SJCRH30 (cell line): ENCODE measurements at places on chromosomes 6 and 20.

GRCh38 chr6:73766040-73766439 is 70.0 kb downstream of the CD109 start:
- no peak for DNase-seq

GRCh38 chr20:61325718-61326117 is 73.7 kb downstream of the CDH4 start:
- DNase-seq: no peak

DNA sequence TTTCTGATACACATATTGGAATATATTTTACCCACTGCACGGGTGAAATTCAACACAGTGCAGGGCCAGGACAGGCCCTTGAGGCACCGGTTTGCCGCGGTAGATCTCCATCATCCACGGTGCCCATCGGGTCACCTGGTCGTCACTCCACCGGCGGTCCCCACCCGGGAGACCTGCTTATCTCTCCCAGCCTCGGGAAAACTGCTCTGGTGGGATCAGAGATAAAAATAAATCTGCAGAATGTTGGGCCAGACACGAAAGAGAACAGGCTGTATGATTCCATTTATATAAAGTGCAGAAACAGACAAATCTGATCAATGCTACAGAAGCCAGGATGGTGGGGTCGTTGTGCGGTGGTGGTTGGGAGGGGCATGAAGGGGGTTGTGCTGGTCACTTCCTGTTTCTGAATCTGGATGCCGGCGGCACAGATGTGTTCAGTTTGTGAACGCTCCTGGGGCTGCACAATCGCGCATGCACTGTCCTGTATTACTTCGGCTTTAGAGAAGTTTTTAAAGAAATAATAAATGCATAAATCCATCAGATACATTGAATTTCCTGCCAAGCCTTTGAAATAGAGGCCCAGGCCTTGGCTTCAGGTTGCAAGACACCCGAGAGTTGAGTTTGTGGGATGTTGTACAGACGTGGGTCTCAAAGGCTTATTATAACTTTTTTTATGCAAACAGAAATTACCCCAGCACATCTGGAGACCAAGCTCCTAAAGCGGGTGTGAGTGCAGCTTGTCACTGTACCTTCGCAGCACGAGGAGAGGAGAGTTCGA is 54.3 kb downstream of the ANKRD60 start:
- DNase-seq: no peak

GRCh38 chr6:100665041-100665380 is 200.3 kb upstream of the SIM1 start:
- no peak for DNase-seq

DNA sequence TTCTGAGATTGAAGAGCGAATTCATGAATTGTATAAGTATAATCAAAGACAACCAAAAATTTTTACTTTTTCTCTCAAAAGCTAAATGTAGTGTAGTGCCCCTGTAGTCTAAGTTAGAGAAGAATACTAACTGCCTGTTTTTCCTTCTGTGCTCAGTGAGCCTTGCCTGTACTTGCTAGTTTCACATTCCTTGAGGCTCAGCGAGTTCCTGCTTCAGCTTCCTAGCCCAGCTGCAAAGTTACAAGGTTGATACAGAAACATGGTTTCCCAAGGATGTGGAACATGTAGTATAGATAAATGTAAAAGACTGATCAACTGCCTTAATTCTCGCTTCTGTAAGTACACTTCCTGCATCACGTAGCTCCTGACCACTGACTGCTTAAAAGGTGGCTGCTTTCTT is 33.1 kb upstream of the SEC63 start:
- no peak for DNase-seq

GRCh38 chr6:20711518-20711917 is 177.3 kb downstream of the CDKAL1 start:
- no peak for DNase-seq

- DNase-seq: no peak
These were observed 311.3 kb downstream of the CDKAL1 start for GRCh38 chr6:20845592-20845991.

DNA sequence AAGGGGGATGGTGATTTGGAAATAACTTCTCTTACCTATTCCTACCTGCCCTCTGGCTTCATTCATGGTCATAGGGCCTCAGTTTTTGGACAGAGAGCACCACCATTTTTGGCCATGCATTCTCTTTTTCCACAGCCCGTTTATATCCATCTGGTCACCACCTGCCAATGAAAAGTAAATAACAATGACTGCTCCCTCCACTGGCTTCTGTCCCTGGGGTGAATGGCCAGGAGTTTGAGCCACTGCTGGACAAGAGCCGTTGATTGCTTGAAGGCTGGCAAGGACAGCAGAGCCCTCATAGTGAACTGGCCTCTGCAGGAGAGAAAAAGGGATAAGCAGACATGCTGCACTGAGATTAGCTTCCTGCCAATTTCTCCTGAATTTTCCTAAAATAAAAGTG is 261.8 kb downstream of the ADGB start:
- no peak for DNase-seq

DNA sequence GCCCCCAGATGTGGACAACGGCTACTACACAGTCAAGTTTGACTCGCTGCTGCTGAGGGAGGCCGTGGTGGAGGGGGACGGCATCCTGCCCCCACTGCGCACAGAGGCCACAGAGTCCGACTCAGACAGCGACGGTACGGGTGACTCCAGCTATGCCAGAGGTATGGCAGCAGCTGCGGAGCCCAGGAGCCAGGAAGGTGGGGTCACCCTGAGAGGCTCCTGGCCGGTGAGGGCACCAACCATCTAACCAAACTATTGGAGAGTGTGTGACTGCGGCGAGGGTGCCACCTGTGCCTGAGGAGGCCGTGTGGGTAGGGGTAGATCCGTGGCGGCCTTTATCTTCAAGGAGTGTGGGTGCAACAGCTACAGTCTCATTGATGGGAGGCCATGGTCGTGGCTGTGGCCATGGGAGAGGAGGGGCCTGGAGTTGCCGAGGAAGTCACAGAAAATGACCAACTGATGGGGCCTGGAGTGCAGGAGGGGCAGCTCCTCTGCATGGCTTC is 2.8 kb upstream of the LIME1 start:
- DNase-seq: no peak

DNA sequence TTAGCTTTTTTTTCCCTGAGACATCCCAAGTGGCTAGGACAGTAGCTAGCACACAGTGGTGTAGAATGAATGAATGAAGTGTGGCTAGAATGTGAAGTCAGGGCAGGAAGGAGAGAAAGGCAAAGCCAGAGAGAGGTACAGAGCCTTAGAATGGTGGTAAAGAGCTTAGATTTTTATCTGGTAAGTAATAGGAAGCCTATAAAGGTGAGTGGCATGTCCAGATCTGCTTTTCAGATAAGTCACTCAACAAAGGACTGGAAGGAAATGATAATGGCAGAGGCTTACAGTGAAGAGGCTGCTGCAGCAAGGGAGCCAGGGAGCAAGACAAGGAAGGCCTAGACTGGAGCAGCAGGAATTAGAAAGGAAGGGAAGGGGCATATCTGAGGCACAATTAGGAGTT is 96.0 kb upstream of the PRDM1 start:
- DNase-seq: no peak

DNA sequence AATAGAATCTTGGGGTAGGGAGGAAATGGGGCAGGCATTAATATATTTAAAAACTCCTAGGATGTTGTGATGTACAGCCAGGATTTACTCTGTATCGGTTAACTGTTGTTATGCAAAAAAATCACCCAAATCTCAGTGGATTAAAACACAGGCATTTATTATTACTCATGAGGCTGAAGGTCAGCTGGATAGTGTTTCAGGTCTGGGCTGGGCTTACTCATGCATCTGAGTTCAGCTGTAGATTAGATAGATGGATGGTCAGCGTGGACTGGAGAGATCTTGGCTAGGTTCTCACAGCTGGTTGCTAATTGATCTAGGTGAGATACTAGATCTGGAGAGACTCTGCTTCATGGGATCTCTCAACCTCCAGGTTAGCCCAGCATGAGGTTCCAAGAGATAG is 131.4 kb downstream of the BTBD3 start:
- no peak for DNase-seq

- no peak for DNase-seq
These were observed 63.4 kb upstream of the MPC1 start for GRCh38 chr6:166446146-166446545.

DNA sequence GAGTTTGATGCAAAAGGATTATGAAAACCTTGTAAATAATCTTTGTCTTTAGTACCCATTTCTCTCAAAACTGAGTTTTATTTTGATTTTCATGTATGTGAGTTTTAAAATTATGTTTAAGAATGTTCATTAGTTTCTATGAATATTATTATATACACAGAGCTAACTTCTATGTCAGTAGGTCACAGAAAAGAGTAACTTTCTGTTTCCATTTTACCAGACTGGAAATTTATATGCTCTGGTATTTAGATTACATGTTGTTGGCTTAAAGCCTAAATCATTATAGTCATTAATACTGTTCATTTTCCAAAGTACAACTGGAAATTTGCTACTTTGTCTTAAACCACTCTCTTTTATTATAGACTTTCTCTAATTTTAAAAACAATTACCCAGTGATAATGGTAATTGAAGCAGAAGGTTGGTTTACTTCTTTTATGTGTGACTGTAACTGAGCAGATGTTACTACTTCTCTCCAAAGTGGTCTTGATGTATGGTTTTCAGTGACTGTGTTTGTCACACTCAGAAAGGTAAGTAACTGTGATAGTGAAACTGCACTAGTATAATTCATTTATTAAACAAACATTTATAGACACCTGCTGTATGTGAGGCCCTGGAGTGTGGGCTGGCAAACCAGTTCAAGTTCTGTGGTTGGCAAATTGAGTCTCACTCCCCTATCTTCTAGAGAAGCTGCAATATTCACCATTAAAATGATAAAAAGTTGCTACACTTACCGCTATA is 13.2 kb downstream of the CRYBG1 start:
- DNase-seq: no peak
